CD4-positive, alpha-beta T cell treated with Interleukin-21 for 1 hour (primary cell): ENCODE measurements at places on chromosomes 2 and 18.

DNA sequence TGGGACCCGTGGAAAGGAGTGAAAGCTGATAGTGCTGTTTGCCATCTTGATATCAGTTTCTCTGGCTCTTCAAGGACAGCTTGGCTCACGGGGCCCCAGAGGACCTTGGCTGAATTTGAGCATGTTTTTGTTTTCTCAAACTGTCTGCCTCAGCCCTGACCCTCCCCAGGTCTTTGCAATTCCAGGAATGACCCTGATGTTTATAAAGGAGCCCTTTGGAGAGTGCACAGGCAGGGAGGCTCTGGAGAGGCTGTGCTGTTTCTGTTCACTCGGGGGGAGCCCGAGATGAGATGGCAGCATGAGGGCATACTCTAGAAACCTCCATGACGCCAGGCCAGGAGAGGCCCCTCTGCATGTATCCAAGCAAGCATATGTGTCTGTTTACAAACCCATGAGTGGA, 16.4 kb downstream of the IGFBP2 start:
- no peak for DNase-seq

- DNase-seq: no peak
These were observed 15.8 kb upstream of the PROKR1 start for GRCh38 chr2:68627615-68628014.

- DNase-seq: no peak
These were observed 57.5 kb upstream of the MFF start for GRCh38 chr2:227267410-227268115.

- no peak for DNase-seq
These were observed 5.9 kb downstream of the PMAIP1 start for GRCh38 chr18:59905686-59906091.
